NCI-H2029 treated with DMSO at 0.1 percent for 48 hours (cell line): ENCODE measurements at places on chromosomes 16 and 17.

GRCh38 chr16:31072540-31073141 is 1.4 kb downstream of the ZNF668 start:
- no peak for DNase-seq

DNA sequence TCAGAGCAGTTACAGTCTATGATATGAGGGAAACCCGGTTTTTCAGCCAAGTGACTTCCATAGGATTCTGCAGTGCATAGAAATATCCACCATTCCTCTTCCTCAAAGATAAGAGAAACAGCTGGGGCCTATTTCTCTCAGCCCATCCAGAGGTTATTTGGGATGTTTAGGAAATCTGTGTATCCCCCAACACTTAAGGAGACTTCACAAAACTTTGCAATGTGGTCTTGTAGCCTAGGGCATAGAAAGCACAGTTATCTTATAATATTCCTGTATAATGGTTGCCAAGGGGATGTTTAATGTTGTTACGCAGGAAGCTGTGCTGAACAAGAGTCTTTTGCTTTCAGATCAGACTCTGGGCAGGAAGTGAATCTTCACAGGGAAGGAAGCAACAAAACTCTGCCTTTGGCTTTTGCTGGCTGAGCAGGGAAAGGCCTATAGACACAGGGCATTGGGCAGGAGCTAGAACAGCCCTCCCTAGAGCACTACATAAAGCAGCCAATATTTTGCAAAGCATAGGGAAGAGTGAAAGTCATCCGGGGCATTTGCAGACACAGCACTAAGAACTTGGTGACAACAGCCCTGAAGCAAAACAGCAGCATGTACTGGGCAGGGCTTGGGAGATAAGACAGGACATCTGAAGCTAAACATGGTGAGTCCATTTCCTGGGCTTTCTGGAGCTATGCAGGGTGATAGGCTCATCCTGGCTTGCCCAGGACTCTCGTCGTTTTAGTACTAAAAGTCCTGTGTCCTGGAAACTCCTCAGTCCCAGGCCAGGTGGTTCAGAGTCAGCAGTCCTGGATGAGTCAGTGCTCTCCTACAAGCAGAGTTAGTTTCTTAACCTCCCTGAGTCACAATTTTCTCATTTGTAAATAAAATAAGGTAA is 18.7 kb upstream of the BEAN1 start:
- DNase-seq, result no peak

DNA sequence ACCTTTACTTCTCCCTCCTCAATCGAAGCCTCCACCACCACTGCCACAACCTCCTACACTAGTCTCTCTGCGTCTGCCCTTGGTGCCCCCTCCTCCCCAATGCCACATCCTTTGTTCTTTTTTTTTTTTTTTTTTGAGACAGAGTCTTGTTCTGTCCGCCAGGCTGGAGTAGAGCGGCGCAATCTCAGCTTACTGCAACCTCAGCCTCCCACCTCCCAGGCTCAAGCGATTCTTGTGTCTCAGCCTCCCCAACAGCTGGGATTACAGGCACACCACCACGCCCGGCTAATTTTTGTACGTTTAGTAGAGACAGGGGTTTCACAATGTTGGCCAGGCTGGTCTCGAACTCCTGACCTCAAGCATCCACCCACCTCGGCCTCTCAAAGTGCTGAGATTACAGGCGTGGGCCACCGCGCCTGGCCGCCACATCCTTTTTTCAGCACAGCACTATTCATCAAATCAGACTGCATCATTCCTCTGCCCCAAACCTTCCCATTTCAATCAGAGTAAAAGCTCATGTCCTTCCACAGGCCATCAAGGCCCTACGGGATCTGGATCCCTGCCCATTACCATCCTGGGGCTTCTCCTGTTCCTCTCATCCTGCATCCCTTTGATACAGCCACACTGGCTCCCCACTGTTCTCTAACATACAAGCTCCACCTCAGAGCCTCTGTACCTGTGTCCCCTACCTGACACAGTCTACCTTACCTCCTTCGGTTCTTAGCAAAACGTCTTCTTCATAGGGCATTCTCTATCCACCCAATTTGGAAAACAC is 2.0 kb downstream of the KLHL11 start:
- no peak for DNase-seq

DNA sequence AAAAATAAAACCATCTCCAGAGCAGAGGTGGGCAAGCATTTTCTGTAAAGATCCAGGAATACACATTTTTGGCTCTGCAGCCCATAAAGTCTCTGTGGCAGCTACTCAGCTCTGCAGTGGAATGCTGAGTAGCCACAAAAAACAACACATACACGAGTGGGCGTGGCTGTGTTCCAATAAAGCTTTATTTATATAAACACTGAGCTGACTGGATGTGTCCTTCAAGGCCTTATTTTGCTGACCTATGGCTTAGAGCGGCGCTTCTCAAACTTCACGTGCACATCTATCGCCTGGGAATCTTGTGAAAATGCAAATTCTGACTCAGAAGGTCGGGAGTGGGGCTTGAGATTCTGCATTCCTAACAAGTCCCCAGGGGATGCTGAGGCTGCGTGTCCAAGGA is 39.7 kb downstream of the XYLT1 start:
- DNase-seq, result no peak

DNA sequence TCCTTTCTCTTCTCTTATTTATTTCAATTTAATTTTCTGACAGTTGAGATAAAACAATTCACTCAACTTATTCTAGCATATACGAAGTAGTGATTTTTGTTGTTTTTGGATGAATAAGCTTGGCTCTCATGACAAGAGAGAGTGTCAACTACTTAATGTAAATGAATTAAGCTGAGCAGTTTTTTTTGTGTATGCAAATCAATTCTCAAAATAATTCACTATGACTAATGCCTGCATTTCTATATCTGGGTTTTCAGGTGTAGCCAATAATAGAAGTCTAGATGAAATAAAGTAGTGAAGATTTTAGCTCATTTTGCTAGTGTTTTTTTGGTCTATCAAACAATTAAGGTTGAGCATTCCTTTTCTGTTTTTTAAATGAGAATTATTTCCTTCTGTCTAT is 1354.0 kb downstream of the CDH8 start:
- DNase-seq, result no peak

DNA sequence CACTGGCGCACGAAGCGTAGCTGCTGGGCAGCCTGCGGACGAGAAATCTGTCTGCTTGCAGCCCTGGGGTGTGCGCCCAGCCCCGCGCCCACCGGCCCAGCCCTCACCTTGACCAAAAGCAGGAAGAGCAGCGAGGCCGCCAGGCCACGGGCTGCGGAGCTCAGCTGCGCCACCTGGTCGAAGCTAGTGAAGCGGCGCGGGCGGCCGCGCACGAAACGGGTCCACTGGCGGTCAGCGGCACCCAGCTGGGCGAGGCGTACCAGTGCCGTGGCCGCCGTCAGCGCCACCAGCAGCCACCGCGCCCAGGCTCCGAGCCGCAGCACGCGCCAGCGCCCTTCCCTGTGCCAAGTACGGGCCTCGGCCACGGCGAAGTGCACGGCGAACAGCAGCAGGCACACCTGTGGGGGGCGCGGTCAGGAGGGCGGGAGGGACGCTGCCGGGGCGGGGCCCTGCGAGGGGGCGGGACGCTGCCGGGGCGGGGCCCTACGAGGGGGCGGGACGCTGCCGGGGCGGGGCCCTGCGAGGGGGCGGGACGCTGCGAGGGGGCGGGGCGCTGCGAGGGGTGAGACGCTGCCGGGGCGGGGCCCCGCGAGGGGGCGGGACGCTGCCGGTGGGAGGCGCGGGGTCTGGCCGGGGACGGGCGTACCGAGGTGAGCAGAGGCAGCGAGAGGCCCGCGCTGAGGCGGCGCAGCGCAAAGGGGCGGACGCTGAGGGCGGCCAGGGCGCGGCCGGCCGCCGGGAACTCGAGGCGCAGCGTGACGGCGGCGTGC is 43.2 kb downstream of the TSC2 start:
- DNase-seq, result peak; percentile 52

DNA sequence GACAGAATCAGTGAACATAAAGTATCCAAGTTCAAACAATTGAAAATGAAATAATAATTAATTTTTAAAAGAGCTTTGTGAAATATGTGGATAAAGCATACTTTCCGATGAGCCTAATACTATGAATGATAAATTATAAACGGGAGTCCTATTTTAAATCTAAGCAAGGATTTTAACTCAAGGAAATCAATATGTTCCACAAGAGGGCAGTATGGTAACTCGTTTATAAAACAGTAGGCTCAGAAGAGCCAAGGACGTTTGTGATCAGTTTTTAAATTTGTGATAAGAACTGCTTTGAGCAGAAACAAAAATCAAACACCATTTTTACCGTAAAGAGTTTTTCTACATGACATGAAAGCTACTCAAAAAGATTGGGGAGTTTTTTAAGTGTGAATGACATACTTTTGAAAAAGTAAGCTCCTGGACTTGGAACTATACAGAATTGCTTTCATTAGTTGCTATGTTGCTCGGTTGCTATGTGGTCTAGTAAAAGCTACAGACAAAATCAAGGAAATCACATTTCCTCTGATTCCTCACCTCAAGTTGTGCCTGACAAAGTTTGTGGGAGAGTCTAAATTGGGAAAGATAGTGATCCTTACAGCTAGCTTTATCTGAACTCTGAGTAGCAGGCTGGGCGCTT is 11.8 kb upstream of the TEKT1 start:
- DNase-seq, result peak; percentile 33

- DNase-seq, result no peak
Observed at GRCh38 chr16:57233944-57234706, 10.9 kb upstream of the ARL2BP start.

DNA sequence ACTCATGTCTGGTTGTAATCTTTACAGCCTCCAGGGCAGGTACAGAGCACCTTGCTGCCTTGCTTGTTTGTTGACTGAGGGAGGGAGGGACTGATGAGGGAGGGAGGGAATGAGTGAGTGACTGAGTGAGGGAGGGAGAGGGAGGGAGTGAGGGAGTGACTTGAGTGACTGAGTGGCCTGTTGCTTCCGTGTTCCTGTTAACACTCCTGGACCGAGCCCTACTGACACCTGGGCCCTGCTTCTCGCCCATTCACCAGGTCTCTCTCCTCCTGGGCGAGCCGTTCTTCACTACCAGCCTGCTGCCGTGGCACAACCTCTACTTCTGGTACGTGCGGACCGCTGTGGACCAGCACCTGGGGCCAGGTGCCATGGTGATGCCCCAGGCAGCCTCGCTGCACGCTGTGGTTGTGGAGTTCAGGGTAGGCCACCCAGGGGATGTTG is 41.2 kb downstream of the PRMT7 start:
- DNase-seq, result peak; percentile 40
